ENCODE measurements at places on chromosomes 3 and 15.

DNA sequence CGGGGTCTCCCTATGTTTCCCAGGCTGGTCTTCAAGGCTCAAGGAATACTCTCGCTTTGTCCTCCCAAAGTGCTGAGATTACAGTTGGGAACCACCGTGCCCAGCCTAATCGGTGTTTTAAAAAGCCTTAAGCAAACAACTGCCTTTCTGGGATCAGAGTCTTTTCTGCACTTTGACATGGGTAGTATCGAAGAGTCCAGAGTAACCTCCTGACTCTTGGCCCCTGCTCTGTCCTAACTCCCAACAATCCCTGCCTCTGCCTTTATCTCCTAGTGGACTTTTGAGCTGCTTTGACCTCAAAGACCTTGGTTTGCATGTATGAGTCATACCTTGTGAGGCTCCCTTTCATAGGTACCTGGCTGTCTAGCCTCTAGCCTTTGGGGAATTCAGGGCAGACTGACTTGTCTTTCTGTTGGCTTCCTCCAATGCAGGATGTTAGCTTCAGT is 21.0 kb upstream of the HACD2 start:
- DNase-seq, result no peak

DNA sequence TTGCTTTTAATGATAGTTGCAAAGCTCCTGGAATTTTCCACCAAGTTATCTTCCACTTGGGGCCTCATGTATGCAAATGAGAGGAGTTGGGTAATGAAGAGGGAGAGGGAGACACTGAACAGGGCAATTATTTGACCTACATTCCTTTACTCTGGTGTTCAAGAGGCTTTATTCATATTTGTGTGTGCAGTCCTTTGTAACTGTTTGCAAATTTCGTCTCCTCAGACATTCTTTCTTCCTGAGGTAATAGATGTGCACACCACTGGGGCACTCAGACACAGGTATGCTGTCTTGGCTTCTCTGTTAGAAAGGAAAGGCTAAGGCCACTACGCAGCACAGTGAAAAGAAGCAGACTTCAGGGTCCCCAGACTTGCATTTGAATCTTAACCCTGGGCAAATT is 189.7 kb upstream of the IL12A start:
- DNase-seq, result no peak

DNA sequence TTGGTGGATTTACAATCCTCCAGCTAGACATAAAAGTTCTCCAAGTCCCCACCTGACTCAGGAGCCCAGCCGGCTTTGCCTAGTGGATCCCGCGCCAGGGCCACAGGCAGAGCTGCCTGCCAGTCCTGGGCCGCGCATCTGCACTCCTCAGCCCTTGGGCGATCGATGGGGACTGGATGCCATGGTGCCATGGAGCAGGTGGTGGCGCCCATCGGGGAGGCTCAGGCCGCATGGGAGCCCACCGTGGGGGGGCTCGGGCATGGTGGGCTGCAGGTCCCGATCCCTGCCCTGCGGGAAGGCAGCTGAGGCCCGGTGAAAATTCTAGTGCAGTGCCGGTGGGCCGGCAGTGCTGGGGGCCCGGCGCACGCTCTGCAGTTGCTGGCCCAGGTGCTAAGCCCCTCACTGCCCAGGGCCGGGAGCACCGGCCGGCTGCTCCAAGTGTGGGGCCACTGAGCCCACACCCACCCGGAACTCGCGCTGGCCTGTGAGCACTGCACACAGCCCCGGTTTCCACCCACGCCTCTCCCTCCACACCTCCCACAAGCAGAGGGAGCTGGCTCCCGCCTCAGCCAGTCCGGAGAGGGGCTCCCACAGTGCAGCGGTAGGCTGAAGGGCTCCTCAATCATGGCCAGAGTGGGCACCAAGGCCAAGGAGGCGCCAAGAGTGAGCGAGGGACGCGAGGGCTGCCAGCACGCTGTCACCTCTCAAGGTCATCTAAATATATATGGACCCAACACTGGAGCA is 38.8 kb upstream of the IGSF11 start:
- no peak for DNase-seq

DNA sequence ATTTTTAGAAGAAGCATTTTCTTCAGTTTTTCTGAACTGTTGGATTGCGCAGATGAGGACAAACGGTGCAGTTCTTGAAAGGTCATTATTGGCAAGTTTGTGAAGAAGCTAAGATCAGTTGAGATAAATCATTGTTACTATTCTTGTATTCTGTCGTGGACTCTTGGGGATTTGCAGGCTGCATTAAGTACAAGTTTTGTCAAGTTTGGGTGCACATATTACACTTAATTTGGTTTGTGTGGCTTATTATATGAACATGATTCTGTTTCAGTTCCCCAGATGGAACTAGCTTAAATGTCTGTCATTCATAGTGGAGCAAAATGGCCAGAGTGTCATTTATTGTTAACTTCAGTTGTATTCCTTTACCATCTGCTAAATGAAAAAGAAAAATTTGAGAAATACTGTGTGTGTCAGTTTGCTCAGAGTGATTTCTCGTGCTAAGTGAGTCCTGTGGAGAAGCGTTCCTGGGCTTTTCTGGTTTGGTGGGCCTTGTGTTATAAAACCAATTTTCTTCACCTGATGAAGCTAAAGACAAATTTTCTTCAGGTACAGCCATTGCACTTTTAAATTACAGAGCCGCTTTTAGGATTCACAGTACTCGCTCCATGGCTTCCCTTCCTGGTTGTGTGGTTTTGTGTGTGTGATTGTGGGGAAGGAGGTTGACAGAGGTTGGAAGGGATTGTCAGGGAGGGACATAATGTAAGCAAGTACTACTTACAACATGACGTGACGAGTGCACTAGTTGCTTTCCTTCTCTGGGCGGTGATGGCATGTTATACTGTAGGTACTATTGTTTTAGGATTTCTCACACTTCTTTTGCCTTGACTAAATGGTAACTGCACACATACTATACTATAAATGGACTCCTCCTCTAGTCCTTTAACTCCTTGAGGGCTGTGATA is 1.7 kb downstream of the AKAP13 start:
- no peak for DNase-seq

- DNase-seq, result no peak
Measured at GRCh38 chr3:102233881-102234280, 200.9 kb upstream of the ZPLD1 start.

DNA sequence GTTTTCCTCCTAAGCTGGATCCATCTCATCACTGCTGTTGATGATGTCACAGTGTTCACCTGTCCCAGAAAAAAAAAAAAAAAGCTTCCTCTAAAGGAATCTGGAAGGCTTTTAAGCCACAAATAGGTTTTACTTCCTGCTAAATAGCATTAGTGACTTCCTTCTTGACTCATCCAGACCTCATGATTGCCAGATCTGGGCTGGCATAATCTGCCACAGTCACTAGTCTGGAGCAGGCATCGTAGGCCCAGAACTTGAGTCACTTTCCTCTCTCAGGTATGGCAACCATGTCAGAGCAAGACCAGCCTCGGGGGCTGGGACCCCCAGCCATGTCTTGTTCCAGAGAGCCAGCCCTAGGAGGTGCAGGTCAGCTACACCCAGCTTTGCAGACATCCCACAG is 266.5 kb upstream of the CADM2 start:
- DNase-seq, result peak; percentile 22

DNA sequence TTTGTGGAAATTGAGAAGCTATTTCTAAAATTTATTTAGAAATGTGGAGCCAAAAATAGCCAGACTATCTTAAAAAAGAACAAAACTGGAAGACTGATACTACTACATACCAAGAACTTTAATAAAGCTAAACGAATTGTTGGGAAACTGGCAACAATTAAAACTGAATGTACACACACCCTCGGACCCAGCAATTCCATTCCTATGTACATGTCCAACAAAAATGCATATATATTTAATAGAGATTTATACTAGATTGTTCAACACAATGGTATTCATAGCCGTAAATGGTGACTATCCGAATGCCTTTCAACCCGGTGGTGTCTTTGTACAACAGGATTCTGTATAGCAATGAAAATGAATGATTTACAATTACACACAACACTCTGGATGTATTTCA is 136.5 kb upstream of the RASGRP1 start:
- no peak for DNase-seq

- no peak for DNase-seq
Measured at GRCh38 chr3:53554559-53555067, 60.2 kb downstream of the CACNA1D start.

DNA sequence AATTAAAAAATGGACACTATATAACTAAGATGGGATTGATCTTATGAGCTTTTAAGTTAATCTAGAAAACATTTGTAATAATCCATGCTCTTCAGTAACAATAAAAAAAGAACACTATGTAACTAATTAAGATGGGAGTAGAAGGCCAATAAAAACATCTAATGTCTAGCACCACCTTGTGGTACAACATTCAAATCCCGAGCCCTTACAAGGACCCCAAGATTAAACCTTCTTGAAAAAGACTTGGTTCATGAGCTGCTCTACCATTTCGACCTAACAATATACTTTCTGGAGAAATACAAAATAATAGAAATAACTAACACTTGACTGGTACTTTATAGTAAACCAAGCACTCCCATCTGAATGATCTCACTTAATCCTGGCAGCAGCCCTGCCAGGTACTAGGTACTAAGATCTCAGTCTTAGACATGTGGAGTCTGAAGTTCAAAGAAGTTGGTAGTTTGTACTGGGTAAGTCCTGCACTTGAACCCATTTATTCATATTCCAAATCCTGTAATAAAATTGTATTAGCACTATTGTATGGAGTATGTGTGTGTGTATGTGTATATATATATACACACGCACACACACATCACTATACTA is 21.8 kb downstream of the METTL6 start:
- DNase-seq, result peak; percentile 47

DNA sequence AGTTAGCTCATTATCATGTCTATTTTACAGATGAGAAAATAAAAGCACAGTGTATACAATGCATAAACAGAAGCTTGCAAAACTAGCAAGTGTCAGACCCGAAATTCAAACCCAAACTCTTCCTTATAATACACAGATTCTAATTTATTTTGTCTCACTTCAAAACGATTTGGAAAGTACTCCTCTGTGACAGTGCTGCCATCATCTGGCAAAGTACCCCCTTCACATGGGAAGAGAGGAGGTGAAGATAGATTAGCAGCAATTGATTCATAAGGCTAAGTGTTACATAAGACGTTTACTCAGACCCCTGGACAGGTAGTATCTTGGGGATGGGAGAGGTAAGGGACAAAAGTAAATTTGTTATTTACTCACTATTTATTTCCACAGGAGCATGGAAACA is 744.0 kb upstream of the SGO1 start:
- DNase-seq, result no peak

- peak; percentile 45 for DNase-seq
Measured at GRCh38 chr3:46091741-46092701, 64.7 kb upstream of the XCR1 start.

DNA sequence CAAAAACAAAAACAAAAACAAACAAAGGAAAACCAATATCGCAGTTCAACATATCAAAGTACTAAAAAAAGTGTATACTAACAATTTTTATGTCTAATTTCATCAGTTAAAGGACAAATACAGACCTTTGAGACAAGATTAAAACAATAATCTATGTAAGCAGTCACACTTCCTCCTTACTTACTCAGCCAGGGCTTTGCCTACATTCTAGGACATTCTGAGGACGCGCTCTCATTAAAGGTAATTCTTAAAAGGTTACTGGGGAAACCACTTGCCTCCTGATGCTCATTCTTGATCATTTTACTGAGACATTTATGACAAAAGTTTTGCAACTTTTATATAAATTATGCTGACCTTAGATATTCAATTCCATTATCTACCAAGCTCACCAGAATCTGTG is 93.4 kb downstream of the CBLB start:
- no peak for DNase-seq

DNA sequence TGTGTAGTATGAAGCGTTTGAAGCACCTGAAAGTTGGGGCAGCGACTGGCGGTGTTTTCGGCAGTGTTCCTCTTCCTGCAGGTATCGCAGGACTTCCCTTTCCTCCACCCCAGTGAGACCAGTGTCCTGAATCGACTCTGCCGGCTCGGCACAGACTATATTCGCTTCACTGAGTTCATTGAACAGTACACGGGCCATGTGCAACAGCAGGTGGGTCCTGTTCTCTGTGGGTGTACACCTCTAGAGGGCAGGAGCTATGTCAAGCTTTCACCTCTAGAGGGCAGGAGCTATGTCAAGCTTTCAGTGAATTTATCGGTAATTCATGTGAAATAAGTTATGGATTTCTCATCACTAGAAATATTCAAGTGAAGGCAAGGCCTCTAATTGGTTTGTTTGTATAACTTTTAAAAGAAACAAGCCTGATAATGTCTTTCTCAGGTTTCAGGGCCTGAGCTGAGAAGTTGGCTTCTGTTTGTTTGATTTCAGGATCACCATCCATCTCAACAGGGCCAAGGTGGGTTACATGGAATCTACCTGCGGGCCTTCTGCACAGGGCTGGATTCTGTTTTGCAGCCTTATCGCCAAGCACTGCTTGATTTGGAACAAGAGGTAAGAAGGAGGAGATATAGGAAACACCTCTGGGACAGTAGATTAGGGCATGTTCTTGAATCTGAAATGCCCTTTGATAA is 5.3 kb downstream of the TUBGCP4 start:
- peak; percentile 33 for DNase-seq

DNA sequence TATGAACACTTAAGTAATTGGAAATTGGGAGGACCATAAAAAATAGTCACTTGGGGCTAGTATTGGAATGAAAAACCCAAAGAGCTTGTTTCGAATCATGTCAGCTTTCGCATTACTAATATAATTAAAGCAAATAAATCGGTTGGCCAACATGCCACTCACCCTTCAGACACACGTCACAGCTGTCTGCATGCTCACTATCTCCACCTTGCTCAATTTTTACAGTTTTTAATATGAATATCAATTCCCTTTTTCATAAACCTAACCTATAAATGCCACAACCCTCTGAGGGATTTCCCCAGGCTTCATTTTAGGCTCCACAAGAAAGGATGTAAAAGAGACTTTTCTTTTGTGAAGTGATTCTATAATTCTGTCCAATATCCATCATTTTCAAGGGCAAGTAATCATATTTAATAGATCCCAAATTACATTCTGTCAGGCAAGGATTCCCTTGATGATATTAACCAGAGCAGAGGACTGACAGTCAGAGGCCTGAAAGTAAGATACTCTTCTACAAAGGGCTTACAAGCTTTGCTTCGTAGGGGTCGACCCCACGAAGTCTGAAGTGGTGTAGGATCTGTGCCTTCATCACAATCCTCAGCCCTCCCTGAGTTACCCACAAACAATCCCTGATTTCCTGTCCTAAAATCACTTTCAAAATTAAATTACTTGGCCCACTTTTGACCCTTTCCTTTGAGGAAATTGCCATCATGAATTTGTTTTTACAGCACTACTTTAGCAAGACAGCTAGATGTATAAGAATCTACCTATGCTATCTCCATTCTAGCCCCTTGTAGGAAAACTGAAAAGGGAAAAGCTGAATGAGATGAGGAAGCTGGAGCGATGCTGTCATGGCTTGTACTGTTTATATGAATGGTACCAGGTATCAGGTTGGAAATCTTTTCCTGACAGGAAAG is 44.5 kb downstream of the NANOGP8 start:
- DNase-seq, result no peak

DNA sequence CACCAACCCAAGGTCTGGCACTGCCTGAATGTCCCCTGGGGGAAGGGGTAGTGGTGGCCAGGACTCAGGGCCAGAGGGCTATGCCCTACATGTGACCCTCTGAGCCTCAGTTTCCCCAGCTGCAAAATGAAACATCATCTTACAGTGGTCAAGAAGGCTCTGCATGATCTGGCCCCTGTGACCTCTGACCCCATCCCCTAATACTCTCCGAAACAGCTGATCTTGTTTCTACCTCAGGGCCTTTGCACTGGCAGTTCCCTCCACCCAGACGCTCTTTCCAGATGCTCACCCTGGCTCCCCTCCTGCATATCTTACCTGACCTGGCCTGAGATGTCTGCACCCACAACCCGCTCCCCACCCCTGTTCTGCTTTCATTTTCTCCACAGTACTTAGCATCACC is 21.8 kb downstream of the PLXND1 start:
- no peak for DNase-seq
